ENCODE measurements at places on chromosomes 4 and X.

- DNase-seq = no peak
Measured at GRCh38 chr4:163666332-163666873, 171.9 kb downstream of the TMA16 start.

GRCh38 chrX:10756441-10756840 lies 136.1 kb upstream of the MID1 start:
- no peak for DNase-seq

- no peak for DNase-seq
Measured at GRCh38 chrX:38807873-38808272, 6.6 kb downstream of the MID1IP1 start.

GRCh38 chr4:99202536-99202935 lies 16.5 kb downstream of the ADH6 start:
- DNase-seq = no peak

DNA sequence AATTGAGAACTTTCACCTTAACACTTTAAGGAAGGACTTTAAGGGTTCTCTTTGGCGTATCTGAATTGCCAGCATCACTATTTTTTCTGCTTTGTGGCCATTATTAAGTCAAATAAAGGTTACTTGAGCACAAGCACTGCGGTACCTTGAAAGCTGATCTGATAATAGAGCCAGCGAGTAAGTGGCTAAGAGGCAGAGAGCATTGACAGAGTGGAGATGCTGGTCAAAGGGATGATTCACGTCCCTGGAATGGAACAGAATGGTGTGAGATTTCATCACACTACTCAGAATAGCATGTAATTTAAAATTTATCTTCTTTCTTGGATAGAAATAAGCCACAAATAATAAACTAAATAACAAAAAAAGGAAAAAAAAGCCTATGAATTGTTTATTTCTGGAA lies 57.1 kb upstream of the NPFFR2 start:
- DNase-seq = no peak

DNA sequence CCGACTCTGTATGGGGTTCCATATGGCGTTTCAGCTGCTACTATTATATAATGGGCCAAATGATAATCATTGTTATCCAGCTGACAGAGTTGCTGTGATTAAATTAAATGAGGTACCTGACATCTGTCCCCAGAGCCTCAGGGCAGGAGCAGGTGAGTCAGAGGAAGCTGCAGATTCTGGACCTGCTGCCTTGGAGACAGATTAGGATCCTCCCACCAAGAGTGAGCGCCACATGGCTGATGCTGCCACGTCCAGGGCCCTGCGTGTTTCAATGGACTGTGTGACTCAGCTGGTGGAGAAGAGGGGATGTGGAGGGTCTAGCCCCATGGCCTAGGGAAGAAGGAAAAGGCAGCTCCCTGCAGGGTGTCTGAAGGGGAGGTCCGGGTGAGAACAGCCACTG lies 28.3 kb upstream of the UXT start:
- no peak for DNase-seq

All from CD4-positive, alpha-beta T cell treated with Interleukin-15 for 1 hour (primary cell).